Body of pancreas (tissue), 4 donors: ENCODE measurements at places on chromosomes 7 and 10. TPM values are rescaled to one million over a fixed set of nuclear protein-coding genes. Genes with fewer than 3 reads are reported as not detected.

The SLC25A13 gene
- 20.1 TPM for total RNA-seq

The STK31 gene
- not detected for total RNA-seq

The PRSS2 gene
- total RNA-seq = 74,693 TPM

The FANK1 gene
- total RNA-seq = 1.0 TPM

The STAM gene
- 7.3 TPM for total RNA-seq

The ANXA8 gene
- not detected for total RNA-seq

The SORCS3 gene
- total RNA-seq = not detected

The MTPN gene
- 25.1 TPM for total RNA-seq

The SLC16A12 gene
- 19.5 TPM for total RNA-seq
